CD4-positive, alpha-beta T cell treated with Interleukin-1 beta for 1 hour (primary cell): ENCODE measurements at places on chromosomes 4 and X.

DNA sequence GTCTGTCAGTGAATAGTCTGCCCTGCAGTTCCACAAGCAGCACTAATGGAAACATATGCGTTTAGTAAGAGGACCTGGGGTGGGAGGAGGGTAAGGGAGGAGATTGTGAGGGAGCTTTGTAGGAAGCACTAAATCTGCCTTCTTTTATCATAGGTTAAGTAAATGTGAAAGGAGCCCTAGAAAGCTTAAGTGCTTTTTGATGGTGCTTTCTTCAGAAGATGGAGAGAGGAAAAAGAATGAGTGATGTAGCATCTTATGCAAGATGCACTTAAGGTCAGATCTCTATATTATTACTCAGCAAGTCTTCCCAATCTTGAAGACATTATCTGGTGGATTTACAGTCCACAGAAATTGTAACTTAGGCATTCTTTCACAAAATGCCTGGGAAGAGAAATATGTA lies 322.7 kb downstream of the PDHA2 start:
- DNase-seq, result no peak

DNA sequence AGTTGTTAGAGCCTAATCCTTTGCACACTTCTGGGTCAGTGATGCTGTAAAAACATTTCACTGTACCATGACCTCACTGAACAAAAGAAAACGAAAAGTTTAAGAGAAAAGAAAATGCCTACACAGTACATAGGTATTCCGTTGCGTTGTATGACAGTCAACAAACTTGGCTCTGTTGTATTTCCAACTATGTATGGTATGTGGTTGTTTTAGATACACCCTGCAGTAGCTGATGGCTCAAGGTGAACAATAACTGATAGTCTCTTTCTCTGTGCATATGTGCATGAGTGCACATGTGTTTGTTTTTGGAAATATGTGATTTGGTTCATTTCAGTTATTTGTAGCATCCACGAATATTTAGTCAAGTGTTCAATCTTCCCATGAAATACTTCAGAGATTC lies 176.0 kb downstream of the BMPR1B start:
- DNase-seq, result no peak

GRCh38 chr4:121227341-121227792 lies 63.2 kb upstream of the TNIP3 start:
- DNase-seq, result peak; percentile 48

- no peak for DNase-seq
Measured at GRCh38 chr4:140004922-140005627, 148.9 kb downstream of the MAML3 start.

- no peak for DNase-seq
Measured at GRCh38 chr4:128031756-128032384, 29.2 kb upstream of the LARP1B start.

- no peak for DNase-seq
Measured at GRCh38 chr4:165369522-165369921, 9.3 kb upstream of the CPE start.

DNA sequence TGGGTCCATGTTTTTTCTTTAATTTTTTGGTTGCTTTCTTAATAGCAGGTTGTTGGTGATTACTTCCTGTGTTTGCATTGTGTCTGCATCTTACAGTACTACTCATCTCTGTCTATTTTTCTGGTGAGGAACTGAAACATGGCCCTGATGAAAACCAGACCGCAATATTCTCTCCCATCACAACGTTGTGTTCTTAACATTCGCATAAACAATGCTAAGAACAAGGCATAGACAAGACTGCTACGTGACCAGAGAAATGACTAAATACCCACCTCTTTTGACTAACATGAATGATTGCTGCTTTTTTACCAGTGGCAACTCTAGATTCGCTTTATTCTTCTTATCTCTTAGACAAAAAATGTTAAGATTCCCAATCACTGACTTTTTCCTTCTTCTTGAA lies 179.1 kb downstream of the GC start:
- no peak for DNase-seq

- DNase-seq, result no peak
Measured at GRCh38 chr4:154687840-154688239, 56.0 kb upstream of the LRAT start.

- no peak for DNase-seq
Measured at GRCh38 chr4:148369919-148370318, 72.3 kb downstream of the NR3C2 start.

GRCh38 chrX:106007815-106008214 lies 30.7 kb downstream of the SERPINA7 start:
- DNase-seq, result no peak

DNA sequence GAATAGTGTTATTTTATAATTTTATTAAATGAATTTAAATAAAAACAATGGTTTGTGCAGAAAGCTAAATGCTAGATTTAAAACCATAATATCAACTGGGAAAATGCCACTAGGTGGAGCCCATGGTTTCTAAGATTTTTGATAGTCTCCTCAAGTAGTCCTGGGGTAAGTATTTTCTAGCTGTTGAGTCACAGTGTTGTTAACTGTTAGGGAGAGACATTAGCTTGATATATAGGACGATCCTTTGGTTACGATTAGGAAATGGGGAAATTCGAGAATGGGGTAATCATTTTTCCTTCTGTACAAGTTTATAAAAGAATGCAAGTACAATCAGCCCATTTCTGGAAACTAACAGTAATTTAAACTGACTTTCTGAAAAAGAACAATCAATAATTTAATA lies 378.4 kb downstream of the ANKRD50 start:
- DNase-seq, result no peak

GRCh38 chr4:47619691-47620090 lies 134.6 kb downstream of the ATP10D start:
- no peak for DNase-seq

DNA sequence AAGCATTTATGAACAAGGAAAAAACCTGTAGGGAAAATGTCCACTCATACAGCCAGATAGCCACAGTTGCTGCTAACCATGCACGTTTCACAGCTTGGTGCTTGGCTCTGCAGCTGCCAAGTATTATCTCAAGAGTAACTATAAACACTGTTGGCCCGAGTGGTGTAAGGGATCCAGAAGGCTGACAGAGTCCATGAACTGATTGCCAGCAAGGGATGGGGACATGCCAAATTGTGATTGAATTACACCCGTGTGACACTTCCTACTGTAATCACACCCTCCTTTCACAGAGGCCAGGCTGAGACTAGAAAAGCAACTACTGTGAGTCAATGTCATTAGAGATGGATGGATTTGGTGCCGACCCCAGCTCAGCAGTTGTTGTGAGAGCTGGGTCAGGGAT lies 223.9 kb upstream of the ANKRD50 start:
- DNase-seq, result no peak

DNA sequence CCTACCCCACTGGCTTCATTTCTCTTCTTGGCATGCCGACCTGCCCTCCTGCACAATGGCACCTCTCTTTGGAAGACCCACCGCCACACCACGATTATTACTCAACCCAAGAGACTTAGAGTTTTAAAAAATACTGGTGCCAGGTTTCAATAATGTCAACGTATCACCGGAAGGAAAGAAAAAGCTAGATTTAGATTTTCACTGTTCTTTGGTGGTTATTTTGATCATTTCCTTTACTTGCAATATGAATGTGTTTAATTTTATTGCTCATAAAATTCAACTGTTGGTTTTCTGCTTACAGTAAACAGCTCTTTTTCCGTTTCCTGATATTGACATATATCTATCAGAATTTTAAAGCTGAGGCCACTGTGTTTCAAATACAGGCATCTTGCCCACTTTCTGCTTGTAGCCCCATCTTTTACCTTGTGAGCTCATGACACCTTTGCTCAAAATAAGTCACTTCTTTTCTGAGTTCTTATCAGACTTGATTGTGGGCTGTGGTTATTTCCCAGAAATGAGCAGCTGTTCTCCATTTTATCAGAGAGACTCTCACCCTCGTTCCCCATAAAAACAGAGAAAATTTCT lies 439.1 kb downstream of the INPP4B start:
- DNase-seq, result no peak

GRCh38 chrX:42399632-42400024 lies 378.3 kb downstream of the PPP1R2C start:
- peak; percentile 0 for DNase-seq

DNA sequence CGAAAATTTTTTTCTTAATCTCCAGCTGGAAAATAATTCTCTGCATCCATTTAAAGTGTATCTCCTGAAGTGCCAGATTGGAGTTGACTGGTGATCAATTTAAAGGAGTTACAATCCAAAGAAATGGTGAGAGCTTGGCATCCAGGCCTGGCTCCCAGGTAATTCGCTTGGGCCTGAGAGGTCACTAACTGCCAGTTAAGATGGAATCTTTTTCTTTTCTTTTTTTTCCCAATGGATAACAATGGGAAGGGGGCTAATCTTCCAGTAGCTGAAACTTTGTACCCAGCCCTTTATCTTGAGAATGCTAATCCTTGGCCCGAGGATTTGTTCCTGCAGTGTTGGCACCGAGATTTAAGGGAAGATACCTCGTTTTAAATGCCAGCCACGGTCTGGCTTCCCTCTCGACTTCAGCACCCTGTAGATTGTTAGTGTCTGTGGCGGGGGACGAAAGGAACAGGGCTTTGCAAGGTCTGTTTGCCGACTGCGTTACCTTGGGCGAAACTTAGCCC lies 13.3 kb upstream of the PITX2 start:
- no peak for DNase-seq

GRCh38 chr4:123856689-123857545 lies 460.3 kb downstream of the SPRY1 start:
- no peak for DNase-seq

DNA sequence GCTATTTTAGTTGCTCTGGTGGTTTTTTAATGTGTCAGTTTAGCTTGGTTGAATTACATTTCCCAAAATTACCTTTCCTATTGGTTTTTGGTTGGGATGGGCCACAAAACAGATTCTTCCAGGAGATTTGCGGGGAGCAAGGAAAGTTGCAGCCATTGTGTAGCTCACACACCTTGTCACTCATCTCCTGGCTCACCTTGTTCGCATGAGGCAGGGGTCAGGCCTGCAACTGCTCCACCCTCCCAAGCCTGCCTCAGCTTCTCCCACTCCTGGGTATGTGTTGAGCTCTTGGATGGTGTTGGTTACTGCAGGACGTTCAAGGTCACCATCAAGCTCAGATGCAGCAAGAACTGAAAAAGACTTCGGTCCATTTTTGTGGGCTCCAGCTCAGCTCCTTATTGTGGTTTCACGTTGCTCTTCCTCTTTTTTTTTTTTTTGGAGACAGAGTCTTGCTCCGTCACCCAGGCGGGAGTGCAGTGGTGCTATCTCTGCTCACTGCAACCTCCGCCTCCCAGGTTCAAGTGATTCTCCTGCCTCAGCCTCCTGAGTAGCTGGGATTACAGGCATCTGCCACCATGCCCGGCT lies 95.6 kb upstream of the METTL14 start:
- DNase-seq, result no peak

DNA sequence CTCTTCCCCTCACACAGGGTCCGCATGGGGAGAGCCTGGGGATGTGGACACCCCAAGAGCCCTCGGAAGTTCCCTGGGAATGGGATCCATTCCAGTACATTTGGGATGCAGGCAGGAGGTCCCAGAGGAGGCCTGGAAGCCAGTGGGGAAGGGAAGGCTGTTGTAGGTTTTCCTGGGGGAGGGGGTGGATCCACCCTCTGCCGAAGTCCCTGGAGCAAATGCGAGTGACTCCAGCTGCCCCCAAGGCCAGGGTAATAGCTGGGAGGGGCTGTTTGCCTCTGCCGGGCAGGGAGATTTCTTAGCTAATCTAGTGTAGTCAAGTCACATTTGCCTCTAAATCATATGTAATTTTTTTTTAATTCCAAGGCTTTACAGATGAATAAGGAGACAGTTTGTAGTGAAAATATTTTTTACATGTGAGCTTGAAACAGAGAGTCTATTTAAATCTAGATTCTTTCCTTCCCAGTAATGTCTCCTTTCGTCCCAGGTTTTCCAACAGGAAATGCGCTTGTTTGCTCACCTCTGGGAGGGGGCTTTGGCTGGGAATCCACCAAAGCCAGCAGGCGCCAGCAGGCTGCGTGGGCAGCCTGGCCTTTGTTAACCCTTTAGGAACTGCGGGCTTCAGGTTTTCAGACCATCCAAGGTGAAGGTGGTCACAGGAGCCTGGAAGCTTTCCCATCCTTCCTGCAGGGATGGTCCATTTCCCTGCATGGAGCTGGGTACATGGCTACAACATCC lies 26.8 kb downstream of the SH3TC1 start:
- DNase-seq, result no peak

DNA sequence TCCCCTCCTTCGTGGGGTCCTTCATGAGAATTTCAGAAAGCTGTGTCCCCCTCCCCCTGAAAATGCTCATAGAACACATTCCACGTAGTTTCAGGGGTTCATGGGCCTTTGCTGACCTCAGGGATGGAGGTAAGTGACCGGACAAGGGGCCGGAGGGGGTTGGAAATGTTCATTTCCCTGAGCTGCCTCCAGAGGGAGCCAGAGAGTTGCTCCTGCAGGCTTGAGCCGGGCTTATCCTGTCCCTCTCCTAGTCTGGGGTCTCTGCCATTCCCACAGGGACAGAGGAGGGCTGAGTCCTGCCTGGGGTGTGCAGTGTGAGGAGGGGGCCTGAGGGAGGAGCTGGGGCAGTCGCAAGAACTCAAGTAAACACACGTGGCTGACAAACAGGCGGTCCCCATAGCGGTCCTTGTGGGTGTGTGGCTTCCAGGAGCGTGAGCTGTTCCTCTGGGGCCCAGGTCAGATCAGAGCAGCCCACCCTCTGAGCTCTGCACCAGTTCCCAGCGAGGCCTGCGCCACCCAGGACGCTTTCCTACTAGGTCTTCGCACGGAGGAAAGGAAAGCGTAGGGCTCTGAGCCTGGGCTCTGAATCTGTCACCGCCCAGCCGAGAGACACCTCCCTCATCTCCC lies 62.5 kb downstream of the WFS1 start:
- peak; percentile 18 for DNase-seq

GRCh38 chr4:1400831-1401408 lies 5.3 kb downstream of the NKX1-1 start:
- DNase-seq, result no peak

GRCh38 chr4:100948911-100949310 lies 398.4 kb downstream of the PPP3CA start:
- no peak for DNase-seq

- DNase-seq, result no peak
Measured at GRCh38 chr4:99710681-99711345, 53.2 kb upstream of the C4orf54 start.

DNA sequence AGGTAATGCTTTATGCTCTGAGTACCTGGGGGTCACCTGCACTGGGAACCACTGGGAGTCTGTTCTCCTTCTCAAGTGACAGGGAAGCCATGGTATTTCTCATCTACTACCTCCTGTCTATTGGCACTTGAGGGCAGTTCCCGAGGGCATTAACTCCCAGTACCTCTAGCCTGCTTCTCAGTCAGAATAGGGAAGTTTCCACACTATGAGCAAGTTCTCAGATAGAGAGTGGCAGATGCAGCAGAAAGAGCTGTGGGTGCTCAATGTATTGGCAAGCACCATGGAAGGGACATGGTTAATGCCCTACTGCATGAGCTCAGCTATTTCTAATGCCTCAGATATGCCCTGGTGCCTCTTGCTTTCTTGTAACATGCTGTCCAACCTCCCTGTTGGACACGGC lies 74.1 kb downstream of the ANOS1 start:
- DNase-seq, result no peak
